ENCODE measurements at places on chromosomes 4 and X. TPM values are rescaled to one million over a fixed set of nuclear protein-coding genes. Genes with fewer than 3 reads are reported as not detected.

DNA sequence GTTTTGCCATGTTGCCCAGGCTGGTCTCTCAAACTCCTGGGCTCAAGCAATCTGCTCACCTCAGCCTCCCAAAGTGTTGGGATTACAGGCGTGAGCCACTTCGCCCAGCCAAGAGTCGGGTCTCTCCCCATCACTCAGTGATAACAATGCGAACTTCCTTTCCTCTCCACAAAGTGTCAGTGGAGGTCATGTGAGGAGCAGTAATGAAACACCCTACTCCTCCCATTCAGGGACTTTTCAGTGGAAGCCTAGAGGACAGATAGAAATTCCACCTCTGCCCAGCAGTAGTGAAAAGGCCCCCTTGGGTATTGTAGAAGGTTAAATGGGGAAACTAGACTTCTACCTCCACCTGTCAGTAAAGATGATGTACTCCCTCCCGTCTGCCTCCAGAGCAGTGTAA is 141.9 kb upstream of the STK26 start:
- DNase-seq, result no peak

GRCh38 chr4:10192331-10192730 is 75.7 kb upstream of the WDR1 start:
- DNase-seq, result no peak

- DNase-seq, result no peak
Observed at GRCh38 chr4:41877020-41877796, 58.0 kb upstream of the TMEM33 start.

- DNase-seq, result no peak
Observed at GRCh38 chr4:168852933-168853713, 156.9 kb downstream of the CBR4 start.

- DNase-seq, result no peak
Observed at GRCh38 chr4:69727426-69727825, 33.0 kb downstream of the SULT1B1 start.

DNA sequence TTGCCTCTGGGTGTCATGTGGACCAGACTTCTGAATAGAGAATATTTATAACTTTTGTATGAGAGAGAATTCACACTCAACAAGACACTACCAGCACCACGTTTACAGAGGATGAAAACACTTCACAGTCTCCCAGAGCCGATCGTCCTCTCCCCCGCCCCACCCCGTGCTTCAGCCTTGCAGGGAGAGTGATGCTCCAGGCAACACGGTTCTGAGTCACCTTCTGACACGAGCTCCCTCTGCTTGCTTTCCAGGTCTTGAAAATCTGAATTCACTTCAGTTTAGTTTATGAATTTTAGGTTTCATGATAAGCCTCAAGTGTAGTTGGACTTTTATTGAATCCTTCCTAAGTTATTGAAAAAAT is 59.8 kb downstream of the CPLX1 start:
- no peak for DNase-seq

GRCh38 chr4:122775987-122776836 is 43.7 kb downstream of the BBS12 start:
- no peak for DNase-seq

DNA sequence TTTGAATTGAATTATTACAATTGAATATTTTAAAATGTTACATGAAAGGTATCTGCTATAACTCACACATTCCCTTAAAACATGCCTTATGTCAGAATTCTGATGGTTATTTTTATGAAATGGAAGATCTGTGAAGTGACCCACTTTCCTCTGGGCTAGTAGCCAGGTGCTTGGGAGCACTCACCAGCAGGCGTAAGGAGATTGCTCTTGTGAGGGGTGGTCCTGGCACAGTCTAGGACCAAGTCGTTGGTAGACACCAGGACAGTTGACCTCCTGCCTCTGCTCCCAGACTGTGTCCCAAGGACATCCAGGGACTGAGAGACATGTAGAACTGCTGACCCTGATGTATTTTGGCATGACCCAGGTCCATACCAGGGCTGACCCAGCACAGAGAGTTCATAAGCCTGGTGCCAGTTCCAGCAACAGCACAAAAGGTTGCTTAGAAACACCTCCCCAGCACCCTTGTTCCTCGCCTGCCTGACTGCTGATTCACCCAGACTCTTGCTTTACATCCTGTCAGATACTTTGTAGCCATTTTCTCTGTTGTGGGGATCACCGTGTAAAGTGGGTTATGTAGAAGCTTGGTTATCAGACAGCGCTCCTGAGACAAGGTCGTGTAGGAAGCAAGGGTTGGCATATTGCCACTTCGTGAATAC is 48.5 kb downstream of the NELFA start:
- DNase-seq, result no peak

KCTD8 gene
- total RNA-seq, result 0.23 TPM

GRCh38 chr4:138612428-138612827 is 370.3 kb upstream of the SLC7A11 start:
- DNase-seq, result no peak

DNA sequence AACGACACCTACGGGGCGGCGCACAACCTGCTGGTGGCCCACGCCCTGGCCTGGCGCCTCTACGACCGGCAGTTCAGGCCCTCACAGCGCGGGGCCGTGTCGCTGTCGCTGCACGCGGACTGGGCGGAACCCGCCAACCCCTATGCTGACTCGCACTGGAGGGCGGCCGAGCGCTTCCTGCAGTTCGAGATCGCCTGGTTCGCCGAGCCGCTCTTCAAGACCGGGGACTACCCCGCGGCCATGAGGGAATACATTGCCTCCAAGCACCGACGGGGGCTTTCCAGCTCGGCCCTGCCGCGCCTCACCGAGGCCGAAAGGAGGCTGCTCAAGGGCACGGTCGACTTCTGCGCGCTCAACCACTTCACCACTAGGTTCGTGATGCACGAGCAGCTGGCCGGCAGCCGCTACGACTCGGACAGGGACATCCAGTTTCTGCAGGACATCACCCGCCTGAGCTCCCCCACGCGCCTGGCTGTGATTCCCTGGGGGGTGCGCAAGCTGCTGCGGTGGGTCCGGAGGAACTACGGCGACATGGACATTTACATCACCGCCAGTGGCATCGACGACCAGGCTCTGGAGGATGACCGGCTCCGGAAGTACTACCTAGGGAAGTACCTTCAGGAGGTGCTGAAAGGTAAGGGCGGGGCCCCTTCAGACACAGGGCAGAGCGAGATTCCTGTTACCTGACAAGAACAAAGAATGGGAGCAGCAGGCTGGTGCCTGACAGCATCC is 11.7 kb downstream of the RPL9 start:
- peak; percentile 87 for DNase-seq

DNA sequence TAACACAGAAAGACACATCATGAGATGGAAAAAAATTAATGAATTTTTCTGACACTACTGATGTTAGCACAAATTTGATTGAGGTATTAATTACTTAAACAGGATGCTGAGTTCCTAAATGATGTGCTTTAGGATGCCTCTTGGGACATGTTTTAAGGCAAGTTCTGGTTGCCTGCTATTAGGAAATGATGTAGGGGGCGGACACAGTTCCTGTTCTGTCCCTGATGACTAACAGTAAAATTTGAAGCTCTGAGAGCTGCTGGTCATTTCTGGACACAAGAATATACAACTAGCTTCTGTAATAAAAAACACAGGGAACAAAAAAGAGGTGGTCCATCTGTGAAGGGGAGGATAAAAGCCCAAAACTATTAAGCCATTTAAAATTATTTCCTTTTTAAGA is 163.2 kb upstream of the ETNPPL start:
- no peak for DNase-seq

DNA sequence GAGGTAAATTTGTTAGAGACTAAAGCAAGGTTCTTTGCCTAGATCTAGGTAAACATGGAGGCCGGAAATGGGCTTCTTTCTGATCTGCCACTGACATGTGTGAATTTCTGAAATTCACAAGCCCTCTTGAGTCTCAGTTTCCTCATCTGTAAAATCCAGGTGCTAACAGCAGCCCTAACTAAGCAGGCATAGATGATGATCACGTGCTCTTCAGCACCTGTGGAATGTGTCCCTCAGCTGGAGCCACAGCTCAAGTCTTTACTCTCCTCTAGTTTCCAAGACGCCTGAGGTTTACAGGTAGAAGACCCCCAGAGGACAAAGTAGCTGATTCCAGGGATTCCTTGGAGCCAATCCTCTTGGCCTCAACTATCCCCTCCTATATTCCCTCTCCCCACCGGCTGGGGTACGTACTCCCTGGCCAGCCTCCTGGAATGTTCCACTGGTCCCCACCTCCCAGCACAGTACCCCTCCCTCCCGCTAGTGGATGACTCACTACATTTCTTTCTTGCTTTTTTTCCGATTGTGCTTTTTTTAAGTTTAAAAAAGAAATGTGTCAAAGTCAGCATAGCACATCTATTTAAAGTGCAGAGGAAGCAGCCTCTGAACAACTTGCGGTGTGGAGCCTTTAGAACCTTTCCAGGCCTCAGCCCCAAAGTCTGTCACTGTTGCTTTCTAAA is 98.4 kb downstream of the PHKA2 start:
- DNase-seq, result no peak

TECRL gene
- total RNA-seq, result 824 TPM

NAP1L2 gene
- total RNA-seq, result 18.8 TPM

- peak; percentile 72 for DNase-seq
Observed at GRCh38 chr4:124337874-124338273, 374.7 kb downstream of the ANKRD50 start.

SLC10A6 gene
- total RNA-seq, result 1.6 TPM

ERAS gene
- total RNA-seq, result not detected

- no peak for DNase-seq
Observed at GRCh38 chr4:7213807-7214206, 21.5 kb downstream of the SORCS2 start.

GRCh38 chrX:3191201-3191600 is 149.9 kb downstream of the ARSF start:
- no peak for DNase-seq

GRCh38 chr4:105652286-105652888 is 56.1 kb downstream of the INTS12 start:
- no peak for DNase-seq

- peak; percentile 52 for DNase-seq
Observed at GRCh38 chr4:74206088-74206825, 48.3 kb downstream of the MTHFD2L start.

- DNase-seq, result no peak
Observed at GRCh38 chr4:110654254-110654635, 31.4 kb upstream of the PITX2 start.

DNA sequence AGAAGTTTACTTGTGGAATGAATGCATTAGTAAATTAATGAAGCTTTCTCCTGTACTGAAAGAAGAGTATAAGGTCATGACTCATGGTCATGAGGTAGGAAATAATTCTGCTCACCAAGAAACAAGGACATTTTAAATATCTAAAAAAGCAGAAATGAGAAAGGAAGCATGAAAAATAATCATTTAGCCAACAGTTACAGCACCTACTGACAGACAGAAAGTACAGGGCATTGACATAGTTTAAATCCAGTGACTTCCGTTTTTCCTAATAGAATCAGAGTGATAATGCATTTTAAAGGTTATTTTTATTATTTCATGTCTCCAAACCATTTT is 30.5 kb upstream of the ACSL1 start:
- no peak for DNase-seq

GRCh38 chrX:65035446-65035770 is 59.2 kb upstream of the ZC4H2 start:
- peak; percentile 18 for DNase-seq

- no peak for DNase-seq
Observed at GRCh38 chrX:74408304-74408703, 13.0 kb upstream of the SLC16A2 start.

DNA sequence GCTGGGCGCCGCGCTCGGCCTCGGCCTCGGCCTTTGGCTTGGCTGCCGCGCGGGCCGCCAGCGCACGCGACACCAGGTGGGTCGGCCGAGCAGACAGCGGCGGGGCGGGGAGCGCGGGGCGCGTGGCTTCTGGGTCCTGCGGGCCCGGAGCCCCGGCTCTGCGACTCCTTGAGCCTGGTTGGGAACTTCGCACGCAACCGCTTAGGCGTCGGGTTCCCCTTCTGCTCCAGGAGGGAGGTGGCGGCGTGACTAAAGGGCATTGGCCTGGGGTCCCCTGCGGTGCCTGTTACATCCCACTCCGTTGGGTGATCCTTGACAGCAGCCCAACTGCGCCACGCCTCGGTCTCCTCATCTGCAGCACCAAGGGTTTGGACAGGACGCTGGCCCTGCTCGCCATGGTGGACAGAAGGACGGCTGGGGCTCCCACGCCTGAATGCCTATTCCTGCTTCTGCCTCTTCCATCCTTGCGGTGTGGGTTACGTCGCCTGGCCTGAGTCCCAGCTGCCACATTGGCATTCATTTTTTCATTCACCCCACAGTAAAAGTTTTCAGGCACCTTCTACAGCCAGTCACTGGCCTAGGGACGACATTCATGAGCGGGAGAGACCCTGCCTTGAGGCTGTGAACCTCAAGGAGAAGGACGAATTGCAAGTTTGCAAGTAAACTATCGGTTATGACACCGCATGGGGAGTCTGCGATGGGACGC is 631 bp downstream of the EVC start:
- peak; percentile 36 for DNase-seq

DNA sequence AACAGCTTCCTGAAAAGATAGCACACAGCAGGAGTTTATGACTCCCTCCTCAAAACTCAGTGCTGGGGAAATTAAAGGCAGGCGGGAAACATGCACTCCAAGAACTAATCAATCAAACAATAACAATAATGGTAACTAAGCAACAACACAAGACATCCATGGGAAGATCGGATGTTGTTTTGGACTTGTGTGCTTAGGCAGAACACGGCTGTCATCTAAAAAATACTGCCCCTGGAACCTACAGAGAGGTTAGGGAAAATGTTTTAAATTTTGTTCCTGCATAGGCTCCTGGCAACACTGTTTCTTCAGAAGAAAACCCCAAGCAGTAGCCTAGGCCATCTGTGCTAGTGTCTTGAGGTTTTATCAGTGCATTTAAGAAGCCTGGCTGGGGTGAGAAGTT is 1378.2 kb downstream of the STIM2 start:
- DNase-seq, result no peak

SH3RF1 gene
- total RNA-seq, result 16.7 TPM

GRCh38 chrX:103423955-103424638 is 47.8 kb downstream of the BEX3 start:
- DNase-seq, result no peak

TMPRSS11A gene
- not detected for total RNA-seq

NLRP2B gene
- total RNA-seq, result not detected

VEGFC gene
- total RNA-seq, result 4.2 TPM

DNA sequence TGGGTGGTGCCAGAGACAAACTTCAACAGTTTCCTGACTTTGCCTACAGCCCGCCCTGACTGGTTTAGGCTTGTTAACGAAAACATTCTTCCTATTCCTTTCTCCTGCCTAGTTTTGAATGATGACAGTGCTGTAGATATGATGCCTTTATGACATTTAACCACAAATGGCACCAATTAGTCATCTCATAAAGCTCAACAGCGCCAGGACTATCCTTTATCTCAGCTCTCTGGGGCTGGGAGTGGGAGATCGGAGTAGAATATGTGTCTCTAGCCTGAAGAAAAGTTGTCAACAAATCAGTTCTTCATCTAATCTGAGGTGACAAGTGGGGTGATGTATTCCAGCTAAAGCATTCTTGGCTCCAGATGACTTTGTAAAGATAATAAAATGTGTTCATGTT is 64.6 kb upstream of the SH3RF1 start:
- peak; percentile 21 for DNase-seq

- no peak for DNase-seq
Observed at GRCh38 chrX:53286171-53286570, 4.8 kb upstream of the IQSEC2 start.

GRCh38 chrX:50152456-50152855 is 48.4 kb downstream of the AKAP4 start:
- no peak for DNase-seq

NLGN3 gene
- total RNA-seq, result 1.6 TPM

MAGEA2B gene
- not detected for total RNA-seq

- DNase-seq, result no peak
Observed at GRCh38 chrX:50871922-50872453, 38.5 kb upstream of the BMP15 start.

SPANXN3 gene
- total RNA-seq, result not detected

GRCh38 chr4:47736555-47736954 is 101.3 kb downstream of the CORIN start:
- DNase-seq, result no peak
